ENCODE measurements at places on chromosomes 1 and 21.

DNA sequence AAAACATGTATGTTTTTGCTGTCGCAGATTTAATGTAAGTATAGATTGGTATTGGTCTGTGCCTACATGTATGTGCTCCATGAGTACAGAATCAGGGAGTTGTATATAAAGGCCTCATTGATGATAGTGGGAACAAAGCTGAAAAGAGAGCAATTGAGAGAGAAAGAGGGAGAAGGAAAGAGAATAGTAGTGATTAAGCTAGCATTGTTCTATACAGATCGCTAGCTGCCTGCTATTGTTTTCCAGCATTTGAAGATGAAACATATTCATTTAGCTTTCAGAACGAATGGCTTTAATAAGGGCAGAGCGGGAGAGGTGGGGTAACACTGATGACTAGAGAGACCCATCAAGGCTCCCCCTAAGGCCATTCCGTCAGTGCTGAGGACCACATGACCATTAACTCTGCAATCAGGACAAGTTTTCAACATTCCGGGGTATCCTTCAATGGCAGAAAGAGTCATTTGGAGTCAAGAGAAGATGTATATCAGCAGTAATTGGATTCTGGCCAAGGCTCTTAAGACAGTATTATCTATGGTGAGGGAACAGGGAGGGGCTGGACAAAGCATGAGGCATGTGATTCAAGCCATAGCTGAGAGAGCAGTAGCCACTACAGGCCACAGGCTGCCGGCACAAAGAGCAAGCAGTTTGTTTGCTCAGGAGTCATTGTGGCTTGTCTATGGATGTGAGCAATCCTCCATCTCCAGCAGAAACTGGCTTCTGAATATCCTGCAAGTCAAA lies 176.5 kb downstream of the PBX1 start:
- no peak for DNase-seq

- no peak for DNase-seq
Observed at GRCh38 chr1:3551711-3552110, 59.6 kb downstream of the MEGF6 start.

DNA sequence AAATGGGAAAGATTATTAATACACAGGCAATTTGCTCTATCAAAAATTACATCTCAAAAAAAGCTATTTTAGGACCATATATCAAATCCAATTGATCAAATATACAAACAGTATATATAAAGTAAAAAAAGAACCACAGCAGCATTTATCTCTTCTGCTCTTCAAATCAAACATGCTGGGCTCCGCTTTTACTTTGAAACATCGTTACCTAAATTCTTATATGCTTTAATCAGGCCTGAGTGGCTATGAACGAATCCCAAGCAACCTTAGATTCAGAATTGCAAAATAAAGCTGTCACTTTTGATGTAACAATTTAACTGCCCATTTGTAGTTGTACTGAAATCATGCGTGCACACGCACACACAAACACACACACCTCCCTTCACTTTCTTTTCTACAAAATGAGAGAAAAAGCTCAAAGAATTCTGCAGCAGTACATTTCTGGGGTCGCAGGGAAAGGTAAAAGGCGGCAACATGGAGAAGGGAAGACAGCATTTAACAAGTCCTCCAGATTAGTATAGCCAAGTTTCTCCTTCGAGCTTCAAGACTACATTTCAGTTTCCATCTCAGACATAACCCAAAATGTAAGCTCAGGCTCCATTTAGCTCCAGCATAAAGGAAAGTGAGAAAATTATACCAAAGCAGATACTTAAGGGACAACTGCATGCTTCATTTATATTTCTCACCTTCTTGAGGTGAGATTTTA lies 92.2 kb upstream of the TTC39A start:
- DNase-seq, result no peak

DNA sequence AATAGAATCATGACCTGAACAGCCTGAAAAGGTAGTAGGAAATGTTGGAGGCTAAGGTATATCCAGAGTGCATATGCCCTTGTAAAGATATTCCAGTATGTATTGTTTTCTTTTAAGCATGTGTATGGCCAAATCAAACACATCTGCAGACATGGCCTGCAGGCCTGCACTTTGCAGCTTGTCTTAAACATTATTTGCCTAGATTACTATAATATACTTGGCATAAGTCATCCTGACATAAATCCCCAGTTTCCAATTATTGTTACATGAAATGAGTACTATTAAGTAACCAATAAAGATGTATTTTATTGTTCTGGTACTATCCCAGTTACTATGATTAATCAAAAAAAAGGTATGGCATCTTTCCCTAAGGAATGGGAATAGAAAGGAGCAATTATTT lies 169.1 kb upstream of the PTBP2 start:
- DNase-seq, result no peak

DNA sequence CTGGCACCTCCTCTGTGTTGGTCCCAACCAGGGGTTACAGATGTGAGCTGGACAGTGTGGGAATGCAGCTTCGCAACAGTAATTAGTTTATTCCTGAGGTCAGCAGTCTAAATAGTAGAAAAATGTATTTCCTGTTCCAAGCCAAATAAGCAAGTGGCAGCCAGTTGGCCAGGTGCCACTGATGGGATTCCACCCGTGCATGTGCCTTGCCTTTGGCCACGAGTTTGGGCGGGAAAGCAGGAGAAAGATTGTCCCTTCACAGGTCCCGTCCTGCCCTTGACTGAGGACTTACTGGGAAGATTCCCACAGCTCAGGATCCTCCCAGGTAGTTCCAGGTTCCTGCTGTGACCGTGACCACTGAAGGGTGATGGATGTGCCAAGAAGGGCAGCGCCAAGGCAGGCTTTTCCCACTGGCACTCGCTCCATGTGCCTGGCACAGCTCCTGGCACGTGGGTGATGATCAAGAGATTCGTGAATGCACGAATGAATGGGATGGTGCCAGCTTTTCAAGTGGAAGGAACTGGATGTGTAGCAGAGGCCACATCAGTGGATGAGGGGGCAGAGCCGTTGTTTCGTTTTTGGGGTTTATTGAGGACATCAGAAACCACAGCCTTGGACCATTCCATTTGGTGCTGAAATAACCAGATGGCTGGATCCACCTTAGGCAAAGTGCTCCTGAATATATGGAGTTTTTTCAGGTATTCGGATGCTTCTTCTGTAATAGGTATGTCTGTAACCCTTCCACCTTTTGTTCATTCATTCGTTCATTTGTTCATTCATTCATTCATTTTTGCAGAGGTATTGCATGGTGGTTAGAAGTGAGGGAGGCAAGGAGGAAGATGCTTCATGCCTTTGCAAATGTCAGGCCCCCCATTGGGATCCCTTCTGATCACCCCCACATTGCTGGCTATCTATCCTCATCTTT lies 62.4 kb upstream of the WNT4 start:
- no peak for DNase-seq

- no peak for DNase-seq
Observed at GRCh38 chr1:1215080-1215676, 1.2 kb upstream of the TNFRSF4 start.

- no peak for DNase-seq
Observed at GRCh38 chr1:29962336-29962735, 726.0 kb downstream of the PTPRU start.

DNA sequence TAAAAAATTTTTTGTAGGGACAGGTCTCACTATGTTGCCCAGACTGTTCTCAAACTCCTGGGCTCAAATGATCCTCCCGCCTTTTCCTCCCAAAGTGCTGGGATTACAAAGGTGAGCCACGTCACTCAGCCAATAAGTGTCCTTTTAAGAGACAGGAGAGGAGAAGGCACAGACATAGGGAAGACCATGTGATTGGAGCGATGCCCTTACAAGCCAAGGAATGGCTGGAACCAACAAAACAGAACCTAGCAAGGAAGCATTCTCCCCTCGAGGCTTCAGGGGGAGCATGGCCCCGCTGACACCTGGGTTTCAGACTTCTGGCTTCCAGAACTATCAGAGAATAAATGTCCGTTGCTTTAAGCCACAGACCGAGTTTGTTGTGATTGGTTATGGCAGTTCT lies 37.0 kb downstream of the NDUFS5 start:
- no peak for DNase-seq

DNA sequence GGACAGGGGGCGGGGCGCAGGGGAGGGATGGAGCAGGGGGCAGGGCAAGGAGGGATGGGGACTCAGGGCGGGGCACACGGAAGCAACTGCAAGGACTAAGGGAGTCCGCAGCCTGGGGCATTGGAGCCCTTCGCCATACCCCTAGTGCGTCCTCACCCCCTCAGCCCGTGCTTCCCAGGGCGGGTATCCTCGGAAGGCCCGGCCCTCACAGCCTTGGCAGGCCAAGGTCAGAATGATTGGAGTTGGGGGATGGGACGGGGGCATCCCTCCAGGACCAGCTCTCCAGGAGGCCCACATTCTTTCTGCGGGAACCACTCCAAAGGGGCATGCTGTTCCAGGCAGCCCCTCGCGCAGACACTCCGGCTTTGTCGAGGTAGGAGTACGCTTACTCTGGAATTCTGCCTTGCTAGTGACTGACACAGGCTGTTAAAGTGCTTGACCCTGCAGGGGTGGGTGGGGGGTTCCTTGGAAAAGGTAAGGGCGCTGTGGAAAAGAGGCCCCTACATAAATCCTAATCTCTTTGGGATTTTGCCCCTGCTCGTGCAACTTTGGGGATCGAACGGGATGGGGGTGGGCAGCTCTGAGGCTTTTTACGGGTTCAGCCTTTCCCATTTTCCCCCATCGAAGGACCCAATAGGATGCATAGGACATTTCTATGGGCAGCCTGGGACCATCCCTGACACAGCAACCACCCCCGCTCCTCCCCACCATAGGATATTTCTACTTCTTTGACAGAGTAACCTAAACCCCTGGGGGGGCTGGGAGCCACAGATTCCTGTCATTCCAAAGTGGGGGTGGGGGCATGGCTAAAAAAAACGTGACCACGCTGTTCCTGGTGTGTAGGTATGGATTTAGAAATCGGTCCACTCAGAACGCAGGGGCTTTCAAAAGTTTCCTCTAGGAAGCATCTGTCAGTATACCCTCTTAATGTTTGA lies 738 bp upstream of the TRIM11 start:
- DNase-seq, result no peak

DNA sequence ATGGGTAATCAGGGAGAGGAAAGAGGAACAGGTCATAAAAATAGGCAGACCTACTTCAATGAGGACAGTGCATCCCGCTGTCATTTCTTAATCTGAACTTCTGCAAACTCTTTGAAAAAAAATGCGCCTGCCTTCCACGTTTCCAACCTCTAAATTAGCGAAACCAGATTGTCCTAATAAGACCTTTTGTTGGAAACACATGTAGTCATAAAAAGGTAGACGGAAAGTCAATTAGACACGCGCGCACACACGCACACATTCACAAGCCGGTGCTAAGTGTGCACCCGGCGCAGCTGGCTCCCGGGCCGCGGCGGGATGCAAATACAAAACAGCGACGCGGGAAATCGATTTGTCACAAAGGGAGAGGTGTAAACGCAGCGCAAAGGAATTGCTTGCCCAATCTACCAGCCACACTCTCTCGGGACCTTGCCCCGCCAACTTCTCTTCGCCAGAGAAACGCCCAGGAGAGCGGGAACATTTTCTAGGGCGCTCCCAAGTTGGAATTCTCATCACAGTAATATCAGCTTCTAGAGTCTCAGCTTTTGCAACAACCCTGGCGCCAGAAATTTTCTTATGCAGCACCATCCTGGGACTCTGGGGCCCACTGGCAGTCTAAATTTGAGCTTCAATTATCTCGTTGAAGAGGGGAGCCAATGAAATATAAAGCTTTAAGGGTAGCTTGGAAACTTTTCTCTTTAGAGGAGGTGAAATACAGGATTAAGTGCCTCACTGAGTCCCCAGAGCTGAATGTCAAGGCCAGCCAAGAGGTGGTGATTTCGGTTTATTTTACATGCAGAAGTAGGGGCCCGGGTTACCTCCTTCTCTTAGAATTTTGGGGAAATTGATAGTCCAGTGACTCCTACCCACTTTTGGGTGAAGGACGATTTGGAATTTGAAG lies 4.5 kb downstream of the PRRX1 start:
- DNase-seq, result no peak

GRCh38 chr1:222777463-222777862 lies 37.4 kb upstream of the DISP1 start:
- DNase-seq, result no peak

- no peak for DNase-seq
Observed at GRCh38 chr1:89129911-89130310, 4.0 kb upstream of the GBP2 start.

DNA sequence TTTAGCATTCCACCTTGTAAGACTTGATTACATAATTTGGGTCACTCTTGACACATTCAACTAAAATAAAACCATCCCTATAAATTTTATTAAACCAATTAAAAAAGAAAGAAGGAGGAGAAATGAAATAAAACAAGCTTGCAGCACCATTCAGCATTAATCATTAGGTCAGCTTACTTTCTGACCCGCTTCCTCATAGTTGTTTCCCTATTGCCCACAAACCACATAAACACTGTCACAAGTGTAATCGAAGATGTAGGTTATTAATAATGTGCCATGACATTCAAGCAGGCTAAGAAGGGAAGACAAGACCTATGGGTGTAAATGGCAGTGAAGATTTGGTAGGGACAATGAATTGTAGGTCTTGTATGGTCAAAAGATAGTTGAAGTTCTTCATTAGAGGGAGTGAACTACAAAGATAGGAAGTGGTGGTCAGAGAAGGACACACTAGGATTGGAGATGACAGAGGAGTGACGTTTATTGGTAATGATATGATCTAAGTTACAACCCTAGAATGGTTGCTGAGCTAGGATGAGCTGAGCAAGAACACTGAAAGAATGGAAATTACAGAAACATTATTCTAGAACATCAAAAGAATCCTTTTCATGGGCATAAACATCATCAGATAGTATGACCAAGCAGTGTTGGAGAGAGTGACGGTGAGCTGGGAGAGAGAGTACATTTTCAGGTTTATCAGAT lies 231.5 kb downstream of the KCNT2 start:
- DNase-seq, result no peak

DNA sequence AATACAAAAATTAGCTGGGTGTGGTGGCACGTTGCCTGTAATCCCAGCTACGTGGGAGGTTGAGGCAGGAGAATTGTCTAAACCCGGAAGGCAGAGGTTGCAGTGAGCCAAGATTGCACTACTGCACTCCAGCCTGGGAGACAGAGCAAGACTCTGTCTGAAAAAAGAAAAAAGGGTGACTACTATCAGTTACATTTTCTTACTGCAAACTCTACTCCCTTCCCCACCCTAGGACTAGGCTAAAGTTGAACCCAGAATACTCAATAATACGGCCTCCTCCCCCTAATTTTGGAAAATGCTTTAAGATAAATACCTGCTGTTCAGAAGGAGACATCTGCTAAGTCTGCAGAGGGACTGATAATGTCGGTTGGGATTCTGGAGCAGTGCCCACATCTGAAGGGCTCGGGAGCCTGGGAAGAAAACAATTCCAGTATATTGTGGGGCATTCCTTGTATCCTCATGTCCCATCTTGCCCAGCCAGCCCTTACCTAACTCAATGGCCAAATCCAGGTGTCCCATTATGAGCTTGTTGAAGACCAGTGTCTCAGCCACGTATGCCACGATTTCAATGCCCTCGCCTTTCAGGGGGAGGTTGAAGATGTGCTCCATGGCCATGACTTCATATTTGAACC lies 89.7 kb downstream of the ADCY10 start:
- DNase-seq, result no peak

Measured in left colon (tissue), 2 donors.